Hypothalamus (tissue), 51 donors: ENCODE measurements at places on chromosomes 5 and 9.

- DNase-seq, result no peak
Measured at GRCh38 chr5:96227957-96228356, 205.1 kb downstream of the PCSK1 start.

- no peak for DNase-seq
Measured at GRCh38 chr9:71744754-71745521, 23.4 kb downstream of the CEMIP2 start.

DNA sequence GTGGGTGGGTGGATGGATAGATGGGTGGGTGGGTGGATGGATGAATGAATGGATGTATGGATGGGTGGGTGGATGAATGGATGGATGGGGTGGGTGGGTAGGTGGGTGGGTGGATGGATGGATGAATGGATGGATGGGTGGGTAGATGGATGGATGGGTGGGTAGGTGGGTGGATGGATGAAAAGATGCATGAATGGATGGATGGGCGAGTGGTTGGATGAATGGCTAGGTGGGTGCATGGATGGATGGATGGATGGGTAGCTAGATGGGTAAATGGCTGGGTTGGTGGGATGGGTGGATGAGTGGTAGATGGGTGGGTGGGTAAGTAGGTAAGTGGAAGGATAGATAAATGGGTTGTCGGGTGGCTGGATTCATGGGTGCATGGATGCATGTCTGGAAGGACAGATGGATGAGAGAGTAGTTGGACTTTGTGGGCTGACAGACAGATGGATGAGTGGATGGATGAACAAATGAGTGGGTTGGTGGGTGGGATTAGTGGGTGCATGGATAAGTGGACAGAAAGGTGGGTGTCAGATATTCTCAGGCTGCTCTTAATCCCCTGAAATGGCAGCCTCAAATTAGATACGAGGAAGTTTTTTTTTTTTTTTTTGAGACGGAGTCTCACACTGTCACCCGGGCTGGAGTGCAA lies 100.8 kb upstream of the SARDH start:
- DNase-seq, result no peak

GRCh38 chr9:29322240-29322639 lies 1749.0 kb upstream of the C9orf72 start:
- no peak for DNase-seq

DNA sequence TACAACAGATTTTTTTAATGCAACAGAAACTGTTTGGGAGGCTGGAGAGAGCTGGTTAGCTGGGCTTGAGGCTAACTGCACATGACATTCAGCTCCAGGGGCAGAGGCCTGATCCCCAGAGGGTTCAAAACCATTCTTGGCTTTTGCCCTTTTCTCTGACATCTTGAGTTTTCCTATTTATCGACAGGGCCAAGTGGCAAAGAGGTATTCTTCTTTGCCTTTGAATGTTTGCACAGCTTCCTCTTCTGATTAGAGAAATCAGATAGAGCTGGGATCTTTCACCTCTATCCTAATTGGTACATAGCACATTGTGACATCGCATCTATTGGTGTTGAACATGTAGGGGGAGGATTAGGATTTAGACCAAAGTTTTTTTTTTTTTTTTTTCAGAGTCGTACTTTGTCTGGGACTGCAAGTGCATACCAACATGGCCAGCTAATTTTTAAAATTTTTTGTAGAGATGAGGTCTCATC lies 143.7 kb downstream of the ACTBL2 start:
- DNase-seq, result no peak

DNA sequence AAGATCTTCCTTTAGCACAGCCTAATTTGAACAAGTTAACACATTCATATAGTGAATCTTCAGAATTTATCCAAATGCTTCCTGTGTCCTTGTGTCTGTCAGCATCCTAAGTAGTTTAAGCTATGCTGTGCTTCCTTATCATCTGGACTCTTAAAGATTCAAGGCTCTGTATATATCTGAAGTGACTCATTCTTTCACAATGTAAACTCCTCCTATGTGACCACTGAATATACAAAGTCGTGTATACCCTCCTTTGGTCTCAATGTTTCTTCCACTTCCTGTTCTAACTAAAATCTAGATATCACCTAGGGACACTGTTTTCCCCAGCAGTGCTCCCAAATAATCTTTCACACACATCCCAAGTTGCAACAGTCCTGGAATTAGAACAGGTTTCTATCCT lies 935.7 kb upstream of the NUDT12 start:
- DNase-seq, result no peak

GRCh38 chr9:113056191-113057106 lies at the start of gene ZFP37:
Gene ZFP37 (minus strand): TSS chr9:113056724. CDS start chr9:113056688, 36 bp downstream.
- peak; percentile 88 for DNase-seq

DNA sequence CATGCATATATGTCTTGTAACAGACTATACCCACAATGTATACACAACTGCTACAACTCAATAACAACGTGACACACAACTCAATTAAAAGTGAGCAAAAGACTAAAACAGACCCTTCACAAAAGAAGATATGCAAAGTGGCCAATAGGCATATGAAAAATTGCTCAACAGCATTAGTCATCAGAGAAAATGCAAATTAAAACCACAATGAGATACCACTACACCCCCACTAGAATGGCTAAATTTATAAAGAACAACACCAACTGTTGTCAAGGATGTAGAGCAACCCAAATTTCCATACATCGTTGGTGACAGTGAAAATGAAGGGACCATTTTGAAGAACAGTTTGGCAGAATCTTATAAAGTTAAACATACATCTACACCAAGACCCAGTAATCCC lies 38.9 kb downstream of the GABRB2 start:
- no peak for DNase-seq

DNA sequence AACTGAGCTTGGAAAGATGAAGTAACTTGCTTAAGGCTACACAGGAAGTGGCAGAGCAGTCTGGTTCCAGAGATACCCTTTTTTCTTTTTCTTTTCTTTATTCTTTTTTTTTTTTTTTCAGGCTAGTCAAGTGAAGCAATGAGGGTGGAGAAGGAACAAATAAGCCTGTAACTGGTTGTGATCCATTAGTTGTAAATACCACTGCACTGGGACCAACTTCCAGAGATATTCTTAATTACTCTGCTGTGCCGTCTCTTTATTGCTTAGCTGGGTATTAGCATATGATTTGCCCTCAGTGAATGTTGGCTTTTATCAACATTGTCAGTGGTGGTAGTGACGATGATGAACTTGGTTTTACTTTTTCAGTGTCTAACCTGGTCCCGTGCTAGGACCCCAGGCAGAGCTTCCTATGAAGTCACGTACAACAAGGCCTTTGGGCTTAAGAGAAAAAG lies 26.7 kb downstream of the LNPEP start:
- no peak for DNase-seq
